Activated CD4-positive, CD25-positive, alpha-beta regulatory T cell (primary cell): ENCODE measurements at places on chromosomes 16 and 17.
A peak's percentile ranks its signal among the peaks of the same experiment; 100 is the strongest.

DNA sequence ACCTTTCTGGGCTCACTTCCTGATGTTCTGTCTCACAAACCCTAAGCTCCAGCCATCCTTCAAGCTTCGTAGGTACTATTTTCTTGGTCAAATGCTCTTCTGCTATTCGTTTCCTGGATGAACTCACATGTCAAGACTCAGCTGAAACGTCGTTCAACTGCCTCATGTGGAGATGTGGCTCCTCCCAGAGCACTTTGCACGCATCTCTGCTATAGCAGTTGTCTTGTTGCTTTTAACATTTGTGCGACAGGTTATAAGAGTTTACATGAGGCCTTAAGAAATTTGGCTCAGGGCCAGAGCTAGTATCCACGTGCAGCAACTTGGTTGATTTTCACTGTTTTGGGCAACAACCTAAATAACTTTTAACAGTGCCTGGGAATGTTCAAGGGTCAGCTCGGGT lies 2.8 kb upstream of the KRT40 start:
- no peak for DNase-seq

DNA sequence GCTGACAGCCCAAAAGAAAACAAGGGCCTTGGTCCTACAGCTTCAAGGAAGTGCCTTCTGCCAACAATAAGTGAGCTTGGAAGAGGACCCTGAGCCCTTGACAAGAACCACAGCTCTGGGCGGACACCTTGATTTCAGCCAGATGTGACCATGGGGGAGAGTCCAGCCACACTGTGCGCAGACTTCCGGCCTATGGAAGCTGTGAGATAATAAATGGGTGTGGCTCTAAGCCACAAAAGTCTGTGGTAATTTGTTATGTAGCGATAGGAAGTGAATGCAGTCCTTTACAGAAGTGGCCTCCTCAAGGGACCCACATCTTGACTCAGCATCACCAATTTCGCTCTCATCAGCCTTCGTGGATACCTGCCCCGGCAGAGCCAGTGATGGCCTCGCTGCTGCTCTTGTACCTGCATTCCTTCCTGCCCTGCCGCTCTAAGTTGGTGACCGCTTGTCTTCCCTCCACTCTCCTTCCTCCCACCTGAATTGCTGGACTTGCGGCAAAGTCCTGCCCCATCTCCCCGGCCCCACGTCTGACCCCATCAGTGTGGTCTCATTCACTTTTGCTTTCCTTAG lies 29.3 kb downstream of the PRSS54 start:
- DNase-seq: no peak

- DNase-seq: no peak
Measured at GRCh38 chr17:58379511-58379824, 27.5 kb upstream of the SUPT4H1 start.

GRCh38 chr16:47829850-47830600 lies 325.8 kb downstream of the ABCC12 start:
- DNase-seq: no peak

- DNase-seq: no peak
Measured at GRCh38 chr17:38981636-38982035, 14.4 kb upstream of the FBXO47 start.

DNA sequence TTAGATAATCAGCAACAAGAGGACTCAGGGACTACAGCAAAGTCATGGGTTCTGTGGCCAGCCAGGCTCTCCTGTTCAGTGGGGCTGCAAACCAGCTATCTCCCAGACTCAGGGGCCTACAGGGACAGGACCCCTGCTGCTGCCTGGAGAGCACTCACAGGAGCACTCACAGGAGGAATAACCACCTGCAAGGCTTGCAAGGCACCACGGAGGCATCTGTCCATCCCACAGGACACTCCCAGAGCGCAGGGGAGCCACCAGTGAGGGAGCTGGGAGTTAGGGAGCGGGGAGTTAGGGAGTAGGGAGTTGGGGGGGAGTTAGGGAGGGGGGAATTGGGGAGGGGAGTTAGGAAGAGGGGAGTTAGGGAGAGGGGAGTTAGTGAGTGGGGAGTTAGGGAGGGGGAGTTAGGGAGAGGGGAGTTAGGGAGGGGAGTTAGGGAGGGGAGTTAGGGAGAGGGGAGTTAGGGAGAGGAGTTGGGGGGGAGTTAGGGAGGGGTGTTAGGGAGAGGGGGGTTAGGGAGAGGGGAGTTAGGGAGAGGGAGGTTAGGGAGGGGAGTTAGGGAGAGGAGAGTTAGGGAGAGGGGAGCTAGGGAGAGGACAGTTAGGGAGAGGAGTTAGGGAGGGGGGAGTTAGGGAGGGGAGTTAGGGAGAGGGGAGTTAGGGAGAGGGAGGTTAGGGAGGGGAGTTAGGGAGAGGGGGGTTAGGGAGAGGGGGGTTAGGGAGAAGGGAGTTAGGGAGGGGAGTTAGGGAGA lies 5.7 kb downstream of the CANT1 start:
- no peak for DNase-seq

DNA sequence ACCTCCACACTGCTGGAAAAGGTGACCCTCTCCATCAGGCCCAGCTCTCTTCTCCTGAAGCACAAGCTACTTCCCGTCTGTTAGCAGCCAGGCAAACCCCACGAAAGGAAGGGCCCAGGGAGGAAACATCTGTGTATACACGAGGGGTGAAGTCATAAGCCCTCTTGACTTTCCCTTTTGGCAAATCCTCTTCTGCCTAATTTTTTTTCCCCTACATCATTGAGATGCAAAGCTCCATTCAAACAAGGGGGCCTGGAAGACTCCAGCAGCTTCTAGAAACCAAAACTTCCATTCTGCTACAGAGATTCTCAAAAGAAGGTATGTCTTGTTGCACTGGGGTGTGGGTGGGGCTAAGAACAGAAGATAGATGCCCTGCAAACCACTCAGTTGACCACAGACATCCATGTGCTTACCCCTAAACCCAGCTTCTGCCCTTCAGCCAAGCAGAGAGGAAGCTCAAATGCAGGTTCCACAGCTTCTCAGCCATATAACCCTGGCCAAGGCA lies 145.6 kb upstream of the RCVRN start:
- DNase-seq: no peak

DNA sequence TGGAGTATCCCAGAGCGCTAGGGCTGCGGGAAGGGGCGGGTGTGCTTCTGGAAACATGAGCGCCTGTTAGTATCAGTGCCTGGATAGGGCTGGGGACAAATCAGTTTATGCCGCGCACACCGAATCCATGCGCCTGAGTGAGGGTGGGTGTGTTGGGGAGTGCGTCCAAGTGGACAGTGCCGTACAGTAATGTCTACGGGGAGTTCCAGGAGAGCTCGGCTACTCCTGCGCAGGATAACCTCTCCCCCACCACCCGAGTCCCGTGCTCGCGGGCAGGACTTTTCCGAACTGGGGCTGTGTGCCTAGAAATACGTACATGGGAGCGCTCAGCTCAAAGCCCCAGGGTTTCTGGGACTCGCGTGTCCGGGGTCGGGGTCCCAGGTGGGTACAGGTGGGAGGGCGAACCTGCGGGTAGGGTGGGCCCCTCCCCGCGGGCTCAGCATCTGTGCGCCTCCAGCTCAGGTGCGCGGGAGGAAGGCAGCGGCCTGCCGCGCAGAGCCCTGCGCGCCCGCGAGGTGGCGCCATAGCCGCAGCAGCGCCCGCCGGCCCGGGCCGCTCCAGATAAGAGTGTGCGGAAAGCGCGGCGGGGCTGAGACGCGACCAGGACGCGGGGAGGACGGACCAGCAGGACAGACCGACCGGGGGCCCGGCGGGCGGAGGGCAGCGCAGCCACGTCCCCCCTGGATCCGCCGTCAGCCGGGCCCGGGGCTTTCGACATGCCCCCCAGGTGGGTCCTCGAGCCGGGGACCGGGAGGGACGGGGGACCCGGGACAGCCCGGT lies at the start of gene HIC1:
Gene HIC1 (plus strand): TSS at position 592 of the 780 bp plus-strand sequence. CDS start 1,588 bp downstream, outside the sequence.
- DNase-seq: peak; percentile 64

DNA sequence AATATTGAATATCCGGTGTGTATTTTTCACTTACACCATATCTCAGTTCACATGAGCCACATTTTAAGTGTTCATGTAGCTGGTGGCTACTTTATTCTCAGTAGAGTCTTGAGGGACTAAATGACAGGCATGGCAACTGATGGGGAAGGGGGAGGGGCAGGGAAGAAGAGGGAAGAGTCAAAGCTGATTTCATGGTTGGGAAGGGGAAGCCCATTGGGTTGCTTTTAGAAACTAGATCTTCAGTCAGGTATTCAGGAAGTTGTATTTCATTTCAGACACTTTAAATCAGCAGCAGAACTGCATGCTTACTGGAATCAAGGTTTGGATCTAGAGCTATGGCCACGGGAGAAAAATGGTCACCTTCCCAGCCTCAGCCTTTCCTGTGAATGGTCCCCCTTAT lies 2.9 kb upstream of the WIPI1 start:
- no peak for DNase-seq

DNA sequence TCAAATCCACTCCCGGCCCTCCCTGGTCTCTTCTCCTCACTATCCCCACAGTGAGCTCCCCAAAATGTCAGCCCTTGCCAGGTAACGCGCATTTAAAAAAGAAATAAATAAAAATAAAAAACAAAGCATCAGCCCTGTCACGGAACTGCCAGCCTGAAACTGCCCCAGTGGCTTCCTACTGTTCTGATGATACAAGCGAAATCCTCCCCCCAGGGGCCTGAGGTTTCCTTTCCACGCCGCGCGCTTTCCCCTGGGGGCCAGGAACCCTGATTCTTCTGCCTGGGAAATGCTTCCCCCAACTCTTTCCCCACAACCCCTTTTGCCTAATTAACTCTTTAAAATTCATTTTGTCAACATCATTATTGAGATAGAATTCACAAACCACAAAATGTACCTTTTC lies 12.2 kb upstream of the RPH3AL start:
- DNase-seq: no peak

DNA sequence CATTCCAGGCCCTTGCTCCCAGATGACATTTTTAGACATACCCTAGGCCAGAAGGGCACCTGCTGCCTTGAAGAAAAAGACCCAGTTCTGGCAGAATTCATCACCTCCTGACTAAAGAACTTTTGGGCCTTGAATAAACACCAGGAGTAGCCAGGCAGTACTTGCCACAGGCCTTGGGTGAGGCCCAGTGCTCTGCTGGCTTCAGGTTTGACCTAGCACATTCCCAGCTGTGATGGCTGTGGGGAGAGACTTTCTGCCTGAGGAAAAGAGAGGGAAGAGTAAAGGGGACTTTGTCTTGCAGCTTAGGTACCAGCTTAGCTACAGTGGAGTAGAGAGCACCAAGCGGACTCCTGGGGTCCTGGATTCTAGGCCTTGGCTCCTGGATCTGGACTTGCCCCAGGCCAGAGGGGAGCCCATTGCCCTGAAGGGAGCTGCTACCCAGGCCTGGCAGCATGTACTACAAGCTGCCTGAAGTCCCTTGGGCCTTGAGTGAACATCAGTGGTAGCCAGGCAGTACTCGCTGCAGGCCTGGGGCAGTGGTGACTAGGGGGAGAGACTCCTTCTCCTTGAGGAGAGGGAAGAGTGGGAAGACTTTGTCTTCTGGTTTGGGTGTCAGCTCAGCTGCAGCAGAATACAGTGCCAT lies 44.3 kb downstream of the ABCA8 start:
- DNase-seq: no peak

GRCh38 chr16:49620869-49621240 lies 235.1 kb downstream of the ZNF423 start:
- DNase-seq: no peak

DNA sequence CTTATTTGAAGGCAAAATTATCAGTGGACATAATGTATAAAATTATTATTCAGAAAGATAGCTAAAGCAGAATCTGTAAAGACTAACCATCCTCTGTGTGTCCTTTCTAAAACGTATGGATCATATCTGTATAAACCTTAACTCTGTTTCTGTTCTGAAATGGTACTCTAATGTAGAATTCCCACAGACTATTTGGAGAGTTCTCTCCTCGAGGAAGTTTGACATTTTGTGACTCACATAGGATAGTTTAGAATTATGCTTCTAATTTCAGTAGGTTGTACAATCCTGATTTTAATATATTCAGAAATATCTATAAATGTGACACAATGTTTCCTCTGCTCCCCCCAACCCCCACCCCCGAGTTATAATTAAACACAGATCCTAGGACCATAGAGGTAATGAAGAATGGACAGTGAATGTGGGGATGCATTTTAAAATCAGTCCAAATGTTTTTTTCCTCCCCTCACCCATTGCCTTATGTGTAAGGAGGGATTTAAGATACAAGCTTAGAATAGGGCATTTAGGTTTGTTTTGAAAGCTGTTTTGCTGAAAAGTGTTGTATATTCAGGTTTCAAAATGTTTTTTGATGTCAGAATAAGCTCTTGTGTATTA lies 66.8 kb downstream of the BCAS3 start:
- DNase-seq: no peak

GRCh38 chr16:64450177-64450576 lies 671.7 kb downstream of the CDH11 start:
- no peak for DNase-seq

DNA sequence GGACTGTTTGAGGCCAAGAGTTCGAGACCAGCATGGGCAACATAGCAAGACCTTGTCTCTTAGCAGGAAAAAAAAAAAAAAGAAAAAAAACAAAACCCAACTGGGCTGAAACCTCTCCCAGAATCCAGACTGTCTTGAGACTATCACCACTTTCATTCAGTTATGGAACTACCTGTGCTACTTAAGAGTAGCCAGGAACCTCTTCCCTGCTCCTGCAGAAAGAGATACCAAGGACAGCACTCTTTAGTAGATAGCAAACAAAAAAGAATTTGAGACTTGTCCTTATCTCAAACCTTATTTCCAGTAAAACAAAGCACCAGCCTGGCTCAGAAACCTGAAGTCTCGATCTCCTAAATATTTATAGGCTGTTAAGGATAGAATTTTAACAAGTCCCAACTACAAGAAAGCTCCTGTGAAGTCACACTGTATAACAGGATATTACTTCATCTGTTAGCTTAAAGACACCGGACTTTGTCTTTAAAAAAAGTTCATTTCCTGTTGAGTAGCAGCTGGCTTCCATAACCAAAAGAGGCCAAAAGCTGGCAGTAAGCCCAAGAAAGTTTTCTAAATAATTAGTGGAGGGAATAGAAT lies 5.1 kb downstream of the CDR2 start:
- no peak for DNase-seq

- no peak for DNase-seq
Measured at GRCh38 chr16:14668556-14669223, 25.4 kb downstream of the PLA2G10 start.

- DNase-seq: no peak
Measured at GRCh38 chr16:81106826-81107503, 10.8 kb upstream of the GCSH start.

DNA sequence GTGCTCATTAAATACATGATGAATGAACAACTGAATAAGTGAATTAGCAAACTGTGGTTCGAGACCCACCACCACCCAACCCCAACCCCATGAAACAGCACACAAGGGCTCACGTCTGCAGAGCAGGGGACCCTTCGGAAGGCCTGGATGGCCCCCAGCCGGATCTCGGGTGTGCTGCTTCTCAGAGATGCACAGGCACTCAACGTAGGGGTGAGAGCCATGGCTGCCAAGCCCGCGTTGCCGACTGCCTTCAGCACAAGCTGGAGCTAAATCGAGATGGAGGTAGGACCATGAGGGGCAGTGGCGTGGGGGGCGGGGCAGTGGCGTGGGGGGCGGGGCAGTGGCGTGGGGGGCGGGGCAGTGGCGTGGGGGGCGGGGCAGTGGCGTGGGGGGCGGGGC lies 93.2 kb downstream of the LITAF start:
- DNase-seq: no peak
